ENCODE measurements at places on chromosomes 12 and 14. TPM values are rescaled to one million over a fixed set of nuclear protein-coding genes. Genes with fewer than 3 reads are reported as not detected.

The OTUB2 gene
- total RNA-seq = 1.3 TPM

The TGM1 gene
- total RNA-seq = 2.1 TPM

The LMNTD1 gene
- total RNA-seq = not detected

The ASB2 gene
- 0.38 TPM for total RNA-seq

DNA sequence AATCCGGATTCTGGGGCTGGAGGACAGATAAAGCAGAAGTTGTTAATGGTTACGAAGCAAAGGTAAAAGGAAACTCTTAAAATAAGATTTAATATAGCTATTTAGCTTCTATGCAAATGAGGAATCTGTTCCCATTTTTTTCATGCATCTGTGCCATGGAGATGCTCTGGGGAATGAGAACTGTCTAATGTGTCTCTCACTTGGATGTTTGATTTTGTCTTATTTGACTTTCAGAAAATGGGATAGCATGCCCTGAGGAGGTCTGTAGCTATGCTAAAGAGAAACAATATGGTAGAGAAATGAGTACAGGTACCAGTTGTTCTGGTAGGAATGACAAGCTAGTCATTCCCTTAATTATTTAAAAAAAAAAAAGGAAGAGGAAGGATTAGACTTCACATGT lies 24.3 kb downstream of the C12orf76 start:
- no peak for DNase-seq

- no peak for DNase-seq
Observed at GRCh38 chr14:54087376-54087775, 130.8 kb upstream of the BMP4 start.

- DNase-seq = no peak
Observed at GRCh38 chr14:80427101-80427500, 215.8 kb upstream of the DIO2 start.

- DNase-seq = no peak
Observed at GRCh38 chr14:34943506-34943905, 39.3 kb upstream of the SRP54 start.

- DNase-seq = no peak
Observed at GRCh38 chr14:53792909-53793308, 163.7 kb downstream of the BMP4 start.

The RASSF8 gene
- total RNA-seq = 74.3 TPM

GRCh38 chr12:132422040-132422380 lies 67.9 kb upstream of the FBRSL1 start:
- DNase-seq = no peak

The DENND5B gene
- 17.8 TPM for total RNA-seq

- DNase-seq = no peak
Observed at GRCh38 chr12:103077108-103077773, 119.8 kb downstream of the ASCL1 start.

The AVPR1A gene
- 1.7 TPM for total RNA-seq

DNA sequence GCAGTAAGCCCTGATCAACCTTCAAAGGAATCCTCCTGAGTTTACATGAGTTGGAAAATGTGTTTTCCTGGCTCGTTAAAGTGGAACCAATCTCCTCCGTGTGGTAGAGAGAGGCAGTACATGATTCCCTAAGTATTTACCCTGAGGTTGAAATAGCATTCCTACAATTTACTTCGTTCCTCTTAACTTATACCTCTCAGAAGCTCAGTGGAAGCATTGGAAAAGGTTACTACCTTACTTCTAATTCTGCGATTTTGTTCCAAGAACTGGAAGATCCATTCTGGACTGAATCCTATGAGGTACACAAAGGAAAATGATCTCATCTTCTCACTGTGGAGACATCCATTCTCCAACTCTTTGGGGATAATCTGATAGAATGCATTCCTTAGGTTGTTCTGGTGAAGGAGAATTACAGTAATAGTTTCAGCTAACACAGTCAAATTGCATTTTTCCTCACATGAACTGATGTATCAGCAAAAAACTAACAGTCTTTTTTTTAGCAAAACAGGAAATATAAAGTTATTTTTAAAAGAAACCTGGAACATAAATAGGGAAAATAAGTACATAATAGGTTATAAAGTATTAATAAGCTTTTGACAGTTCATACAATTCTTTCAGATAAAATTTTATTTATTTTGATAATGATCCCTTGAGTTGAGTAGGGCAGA lies 475.6 kb downstream of the PDZRN4 start:
- DNase-seq = no peak

The AMN gene
- 0.86 TPM for total RNA-seq

DNA sequence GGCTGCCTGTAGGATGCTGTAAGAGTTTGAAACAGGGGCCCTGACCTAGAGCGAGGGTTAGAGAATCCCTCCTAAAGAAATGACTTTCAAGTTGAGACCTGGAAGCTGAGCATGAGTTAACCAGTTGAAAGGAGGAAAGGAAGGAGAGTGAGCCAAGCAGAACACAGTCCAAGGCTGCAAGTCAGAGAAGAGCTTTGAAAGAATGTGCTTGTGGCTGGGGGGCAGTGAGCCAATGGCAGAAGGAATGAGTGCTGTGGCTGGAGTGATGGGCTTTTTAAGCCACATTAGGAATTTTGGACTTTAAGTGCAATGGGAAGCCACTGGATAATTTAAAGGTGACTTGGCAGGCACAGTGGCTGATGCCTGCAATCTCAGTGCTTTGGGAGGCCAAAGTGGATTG lies 18.1 kb downstream of the CDKN1B start:
- DNase-seq = no peak

The VRK1 gene
- 10.6 TPM for total RNA-seq

GRCh38 chr12:65632131-65632855 lies 192.0 kb upstream of the HMGA2 start:
- DNase-seq = no peak

DNA sequence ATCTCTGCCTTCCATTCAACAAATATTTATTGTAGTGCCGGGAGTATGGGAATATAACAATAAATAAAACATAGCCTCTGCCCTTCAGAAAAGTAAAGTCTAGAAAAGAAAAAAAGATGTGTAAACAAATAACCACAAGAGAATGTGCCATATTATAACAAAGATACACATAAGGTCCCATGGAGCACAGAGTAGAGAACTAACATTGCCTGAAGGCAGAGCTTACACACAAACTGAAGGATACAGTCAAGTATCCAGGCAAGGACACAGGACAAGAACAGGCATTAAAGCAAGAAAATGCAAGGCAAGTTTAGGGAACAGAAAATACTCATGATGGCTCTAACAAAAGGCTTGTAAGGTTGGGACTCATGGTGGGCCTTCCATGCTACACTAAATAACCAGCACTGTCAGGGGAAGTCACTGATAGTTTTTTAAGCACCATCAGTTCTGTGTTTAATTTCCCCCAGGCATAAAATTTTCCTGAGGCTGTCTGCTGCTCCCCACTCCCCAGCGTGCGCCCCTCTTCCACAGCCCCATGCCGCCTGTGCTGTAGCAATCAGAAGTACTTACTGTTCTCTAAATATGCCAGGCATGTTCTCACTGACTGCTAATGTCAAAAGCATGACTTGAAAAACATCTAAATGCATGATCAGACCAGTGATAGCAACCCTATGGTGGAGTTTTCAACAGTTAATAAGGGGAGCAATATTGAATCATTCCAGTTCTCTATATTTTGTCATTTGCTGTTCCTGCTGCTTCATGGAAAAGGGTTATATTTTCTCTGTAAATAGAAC lies 77.8 kb downstream of the ANKS1B start:
- DNase-seq = no peak

GRCh38 chr14:35220920-35221319 lies 71.3 kb upstream of the PSMA6 start:
- DNase-seq = no peak

GRCh38 chr14:47302121-47302520 lies 373.3 kb downstream of the MDGA2 start:
- DNase-seq = no peak

DNA sequence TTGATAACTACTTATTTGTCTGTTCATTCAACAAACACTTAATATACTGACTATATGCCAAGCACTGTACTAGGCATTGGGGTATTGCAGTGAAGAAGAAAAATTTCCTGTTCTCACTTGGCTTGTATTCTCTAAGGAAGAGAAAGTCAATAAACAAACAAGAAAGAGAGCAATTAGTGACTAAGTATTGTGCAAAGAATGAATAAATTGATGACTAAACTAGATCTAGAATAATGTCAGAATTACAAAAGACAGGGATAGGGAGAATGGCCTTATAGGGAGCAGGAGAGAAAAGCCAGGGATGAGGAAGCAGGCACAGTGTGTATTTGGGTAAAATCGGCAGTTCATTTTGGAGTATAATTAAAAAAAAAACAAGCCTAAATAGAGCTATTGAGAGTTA lies 4.2 kb upstream of the LIN7A start:
- DNase-seq = no peak

- DNase-seq = no peak
Observed at GRCh38 chr14:95686935-95687334, 709 bp downstream of the TCL1B start.

The TMPRSS12 gene
- not detected for total RNA-seq

- no peak for DNase-seq
Observed at GRCh38 chr14:66884149-66884548, 305.1 kb upstream of the GARIN2 start.

GRCh38 chr12:12725956-12726554 lies 8.9 kb downstream of the CDKN1B start:
- no peak for DNase-seq

GRCh38 chr12:62256408-62257096 lies 3.7 kb upstream of the USP15 start:
- DNase-seq = no peak

The FBLN5 gene
- total RNA-seq = 98.7 TPM

- DNase-seq = no peak
Observed at GRCh38 chr12:64083285-64084210, 138.5 kb downstream of the KICS2 start.

GRCh38 chr12:26520869-26521268 lies 312.1 kb downstream of the ITPR2 start:
- no peak for DNase-seq

GRCh38 chr14:69629225-69630127 lies 18.1 kb downstream of the SUSD6 start:
- no peak for DNase-seq

- no peak for DNase-seq
Observed at GRCh38 chr12:110913119-110914056, 7.0 kb downstream of the MYL2 start.

The SOX5 gene
- 5.4 TPM for total RNA-seq

DNA sequence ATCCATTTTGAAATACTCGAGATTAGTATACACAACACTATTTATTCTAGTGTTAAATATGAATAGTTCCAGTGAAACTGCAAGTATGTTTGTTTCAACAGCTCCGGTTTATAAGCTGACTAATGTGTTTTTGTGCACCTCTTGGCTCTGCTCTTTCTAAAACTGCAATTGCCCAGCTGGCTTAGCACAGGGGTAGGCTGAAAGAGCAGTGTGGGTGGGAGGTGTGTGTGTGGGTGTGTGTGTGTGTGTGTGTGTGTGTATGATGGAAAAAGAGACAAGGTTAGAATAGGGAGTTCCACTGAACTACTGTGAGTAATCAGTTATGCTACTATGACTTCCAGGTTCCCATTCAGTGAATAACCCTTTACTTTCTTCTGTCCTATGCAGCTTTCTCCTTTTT lies 37.8 kb upstream of the DDHD1 start:
- DNase-seq = no peak

Data from osteocyte (in vitro differentiated cells).